ENCODE measurements at places on chromosomes 1 and 21.
A peak's percentile ranks its signal among the peaks of the same experiment; 100 is the strongest.

DNA sequence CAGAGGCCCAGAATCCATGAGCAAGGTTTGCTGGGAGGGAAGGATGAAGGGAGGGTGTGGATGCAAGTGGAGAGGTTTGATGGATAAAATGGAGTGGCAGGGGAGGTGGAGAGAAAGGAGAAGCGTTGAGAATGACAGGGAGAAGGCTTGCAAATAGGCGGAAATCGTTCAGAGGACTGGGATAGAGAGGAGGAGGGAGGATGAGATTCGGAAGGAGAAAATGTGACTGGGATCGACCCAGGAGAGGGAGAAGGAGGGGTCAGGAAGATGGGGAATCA is 376 bp downstream of the AVPR1B start:
- peaks cover 36% of the 10 kb centered on the region for H3K27me3 ChIP-seq
- no peak overlapping the region for H3K4me3 ChIP-seq
- H3K36me3 ChIP-seq: no peaks in the 10 kb centered on the region
- no peak overlapping the region for H3K27ac ChIP-seq

DNA sequence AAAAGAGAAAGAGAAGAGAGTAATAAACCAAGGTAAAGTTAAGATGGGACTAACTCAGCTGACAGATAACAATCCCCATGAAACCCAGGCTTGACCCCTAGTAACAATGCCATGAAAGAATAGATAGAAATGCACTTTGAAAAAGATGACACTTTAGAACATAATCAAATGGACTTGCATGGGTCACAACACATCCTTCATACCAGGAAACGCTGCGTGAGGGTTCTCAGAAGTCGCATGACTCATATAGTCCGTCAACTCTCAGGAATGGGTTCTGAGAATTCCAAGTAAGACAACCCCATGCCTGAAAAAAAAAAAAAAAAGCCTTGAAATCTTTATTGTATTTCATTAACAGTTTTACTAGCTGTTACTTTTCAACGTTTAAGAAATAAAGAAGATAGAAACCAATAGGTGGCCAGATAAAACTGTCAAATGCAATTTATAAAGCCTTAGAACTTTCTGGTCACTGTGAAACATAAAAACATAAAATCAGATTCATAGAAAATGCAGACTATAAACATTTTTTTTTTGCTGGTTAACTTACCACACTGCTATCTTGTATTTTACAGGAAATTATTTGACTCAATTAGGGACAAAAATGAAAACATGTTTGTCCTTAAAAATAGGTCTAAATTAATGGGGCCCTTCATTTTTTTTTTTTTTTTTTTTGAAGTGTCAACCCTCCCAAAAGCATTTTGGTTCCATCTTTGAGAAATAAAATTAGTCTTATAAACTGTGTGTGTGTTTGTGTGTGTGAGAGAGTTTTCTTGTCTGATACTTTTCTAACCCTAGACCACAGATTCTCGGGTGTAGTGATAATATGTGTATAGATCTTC is 202.1 kb downstream of the NCAM2 start:
- H3K4me1 ChIP-seq: peaks cover 56% of the 10 kb centered on the region
- H3K27me3 ChIP-seq: no peaks in the 10 kb centered on the region
- DNase-seq: peak; percentile 84
- H3K36me3 ChIP-seq: no peaks in the 10 kb centered on the region
- H3K4me3 ChIP-seq: peak overlapping the region; percentile 46
- H3K27ac ChIP-seq: peak overlapping the region; percentile 92

DNA sequence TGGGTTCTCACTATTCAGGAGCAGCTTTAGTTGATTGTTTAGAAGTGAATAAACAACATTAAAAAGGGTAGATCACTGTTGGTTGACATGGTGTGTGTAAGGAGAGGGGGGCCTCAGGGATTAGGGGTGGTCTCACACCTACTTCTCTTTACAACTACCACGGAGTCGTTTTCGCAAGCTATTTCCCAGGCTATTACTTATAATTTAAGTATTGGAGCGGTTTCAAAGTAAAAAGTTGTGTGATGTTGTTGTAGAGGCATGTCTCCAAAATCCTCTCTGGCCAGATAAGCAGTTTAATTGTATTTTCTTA is 1.3 kb downstream of the GPSM2 start:
- no peaks in the 10 kb centered on the region for H3K36me3 ChIP-seq
- H3K27ac ChIP-seq: peak overlapping the region; percentile 58
- H3K4me3 ChIP-seq: peak overlapping the region; percentile 89
- peaks cover 3% of the 10 kb centered on the region for H3K27me3 ChIP-seq

GRCh38 chr1:37605806-37606474 is 10.2 kb upstream of the GNL2 start:
- H3K27me3 ChIP-seq: peaks cover 56% of the 10 kb centered on the region
- DNase-seq: no peak
- H3K4me1 ChIP-seq: no peaks in the 10 kb centered on the region

- H3K4me1 ChIP-seq: no peaks in the 10 kb centered on the region
- no peaks in the 10 kb centered on the region for H3K36me3 ChIP-seq
- H3K27ac ChIP-seq: no peak overlapping the region
- no peak overlapping the region for H3K4me3 ChIP-seq
Measured at GRCh38 chr1:52994656-52995055, 67.4 kb upstream of the PODN start.

- H3K27me3 ChIP-seq: no peaks in the 10 kb centered on the region
- no peak overlapping the region for H3K4me3 ChIP-seq
- H3K36me3 ChIP-seq: no peaks in the 10 kb centered on the region
- no peak overlapping the region for H3K27ac ChIP-seq
- H3K4me1 ChIP-seq: no peaks in the 10 kb centered on the region
Measured at GRCh38 chr1:111281411-111281810, 9.2 kb upstream of the CHIA start.
